Naive B cell (primary cell): ENCODE measurements at places on chromosomes 3 and 15.

DNA sequence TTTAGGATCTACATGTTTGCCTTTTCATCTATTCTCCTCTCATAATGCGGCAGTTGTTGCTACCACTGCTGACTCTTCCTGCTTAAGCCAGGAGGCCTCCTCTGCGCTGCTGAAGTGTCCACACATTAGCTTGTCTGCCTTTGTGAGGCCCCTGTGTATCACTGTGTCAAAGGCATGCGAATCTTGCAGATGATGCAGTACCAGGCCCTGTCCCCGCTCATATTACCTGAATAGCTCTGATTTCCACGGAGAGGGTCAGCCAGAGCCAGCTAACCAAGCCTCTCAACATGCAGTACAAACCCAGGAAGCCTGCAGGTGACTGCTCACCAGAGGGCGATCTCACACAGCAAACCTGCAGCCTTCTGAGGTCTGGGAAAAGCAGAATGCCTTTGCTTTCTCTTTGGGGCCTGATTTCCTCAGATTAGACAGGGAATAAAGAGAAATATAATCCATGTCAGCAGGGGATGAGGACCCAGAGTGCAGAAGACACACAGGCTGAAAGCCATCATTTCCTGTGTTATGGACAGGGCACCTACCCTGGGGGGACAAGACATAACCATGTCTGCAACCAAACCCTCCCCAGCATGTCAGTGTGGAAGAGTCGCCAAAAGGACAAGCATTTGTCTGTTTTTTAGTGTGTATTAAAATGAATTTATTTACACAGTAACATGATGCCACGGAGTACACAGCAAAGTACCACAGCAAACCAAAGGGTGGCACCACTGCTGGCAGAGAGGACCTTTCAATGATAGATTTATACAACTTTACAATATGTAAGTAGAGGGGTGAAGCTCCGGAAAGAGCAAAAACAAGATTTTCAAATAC lies 36.8 kb upstream of the TSPAN3 start:
- no peaks in the 10 kb centered on the region for H3K36me3 ChIP-seq
- H3K27ac ChIP-seq: peak overlapping the region; percentile 37
- H3K27me3 ChIP-seq: no peaks in the 10 kb centered on the region
- no peak for DNase-seq
- peaks cover 17% of the 10 kb centered on the region for H3K4me1 ChIP-seq

DNA sequence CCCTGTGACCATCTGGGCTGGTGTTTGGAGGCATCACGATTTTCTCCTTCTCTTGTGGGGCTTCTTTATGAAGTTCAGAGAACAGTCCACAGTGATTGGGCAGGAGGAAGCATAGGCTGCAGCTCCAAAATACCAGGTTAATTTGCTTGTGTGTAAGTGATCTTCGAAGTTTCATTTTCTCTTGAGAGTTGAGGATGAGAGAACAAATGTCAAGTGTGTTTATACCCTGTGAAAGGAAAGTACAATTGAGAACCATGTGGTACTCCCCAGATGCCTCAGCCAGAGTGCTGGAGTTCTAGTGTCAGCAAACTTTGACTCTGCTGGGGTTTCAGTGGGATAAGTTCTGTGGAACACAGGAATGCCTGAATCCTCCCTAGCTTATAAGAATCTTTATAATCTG lies 357.1 kb upstream of the CFAP20DC start:
- no peak for DNase-seq
- no peaks in the 10 kb centered on the region for H3K4me1 ChIP-seq

DNA sequence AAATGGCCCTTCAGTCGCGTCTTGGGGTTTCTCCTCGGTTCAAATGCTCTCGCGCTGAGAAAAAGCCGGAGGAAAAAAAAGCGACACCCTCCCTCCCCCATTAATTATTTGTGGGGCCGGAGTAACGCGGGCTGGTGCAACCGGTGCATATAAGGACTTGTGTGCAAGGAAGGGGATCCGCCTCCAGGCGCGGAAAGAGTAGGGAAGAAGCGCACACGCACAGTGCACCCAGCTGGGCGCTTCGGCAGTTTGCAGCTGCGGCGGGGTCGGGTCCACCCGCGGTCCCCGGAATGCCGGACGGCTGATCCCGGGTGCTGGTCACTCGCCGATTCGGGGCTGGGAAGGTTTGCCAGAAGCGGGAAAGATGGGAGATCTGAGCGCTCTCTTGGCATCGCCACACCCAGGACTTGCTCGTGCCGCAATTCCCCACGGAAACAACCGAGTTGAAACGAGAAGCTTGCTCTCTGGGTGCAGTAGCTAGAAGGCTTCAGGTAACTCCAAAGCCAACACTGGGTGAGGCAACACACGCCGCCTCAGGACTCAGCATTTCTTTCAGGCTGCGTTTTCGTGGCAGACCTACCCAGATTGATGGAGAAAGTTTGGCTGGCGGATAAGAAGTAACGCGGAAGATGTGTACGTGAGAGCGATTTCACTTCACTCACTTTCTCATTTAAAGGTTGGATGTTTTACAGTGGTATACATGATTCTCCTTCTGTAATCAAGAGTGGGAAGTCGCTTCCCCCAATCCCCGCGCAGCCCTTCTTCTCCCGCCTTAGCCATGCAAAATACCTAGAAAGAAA lies 720 bp upstream of the TNIK start:
- peak overlapping the region; percentile 85 for H3K4me3 ChIP-seq
- H3K4me1 ChIP-seq: peaks cover 38% of the 10 kb centered on the region
- H3K36me3 ChIP-seq: no peaks in the 10 kb centered on the region
- peaks cover 11% of the 10 kb centered on the region for H3K27me3 ChIP-seq

DNA sequence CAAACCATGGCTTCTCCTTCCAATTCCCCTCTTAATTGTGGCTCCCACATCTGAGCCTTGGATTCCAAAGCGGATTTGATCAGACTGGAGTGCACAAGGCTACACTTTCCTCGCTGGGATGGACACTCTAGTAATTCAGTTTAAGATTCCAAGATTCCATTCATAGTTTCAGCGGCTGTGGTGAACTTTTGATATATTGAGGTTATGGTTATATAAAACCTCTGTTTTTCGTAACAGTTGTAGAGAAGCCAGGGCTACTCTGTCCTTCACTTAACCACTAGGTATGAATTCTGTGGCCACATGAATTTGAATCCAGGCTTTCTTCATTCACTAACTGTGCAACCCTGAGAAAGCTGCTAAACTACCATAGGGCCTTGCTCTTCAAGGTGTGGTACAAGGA lies 67.9 kb upstream of the KY start:
- peaks cover 9% of the 10 kb centered on the region for H3K27me3 ChIP-seq
- no peak for DNase-seq
- H3K4me3 ChIP-seq: no peak overlapping the region

- H3K27ac ChIP-seq: no peak overlapping the region
- H3K4me3 ChIP-seq: peak overlapping the region; percentile 93
- peaks cover 23% of the 10 kb centered on the region for H3K4me1 ChIP-seq
These were observed 1.8 kb upstream of the CTDSPL start for GRCh38 chr3:37859908-37860199.

GRCh38 chr3:5056111-5056391 lies 66.0 kb upstream of the ARL8B start:
- no peaks in the 10 kb centered on the region for H3K27me3 ChIP-seq
- H3K27ac ChIP-seq: no peak overlapping the region
- no peak overlapping the region for H3K4me3 ChIP-seq
- H3K36me3 ChIP-seq: no peaks in the 10 kb centered on the region

- DNase-seq: no peak
- H3K4me3 ChIP-seq: no peak overlapping the region
- peaks cover 26% of the 10 kb centered on the region for H3K4me1 ChIP-seq
- H3K27ac ChIP-seq: no peak overlapping the region
- no peaks in the 10 kb centered on the region for H3K36me3 ChIP-seq
These were observed 197.3 kb downstream of the OPA1 start for GRCh38 chr3:193790086-193790990.

- peak overlapping the region; percentile 57 for H3K27ac ChIP-seq
- no peaks in the 10 kb centered on the region for H3K4me1 ChIP-seq
- no peak overlapping the region for H3K4me3 ChIP-seq
- no peaks in the 10 kb centered on the region for H3K27me3 ChIP-seq
- DNase-seq: no peak
These were observed 303.0 kb upstream of the TPRG1 start for GRCh38 chr3:188868803-188869202.

GRCh38 chr15:86624261-86625036 lies 544.8 kb downstream of the AGBL1 start:
- no peak for DNase-seq
- no peaks in the 10 kb centered on the region for H3K4me1 ChIP-seq
- H3K27me3 ChIP-seq: peaks cover 14% of the 10 kb centered on the region
- H3K27ac ChIP-seq: no peak overlapping the region
- no peaks in the 10 kb centered on the region for H3K36me3 ChIP-seq

- no peaks in the 10 kb centered on the region for H3K27me3 ChIP-seq
- no peaks in the 10 kb centered on the region for H3K36me3 ChIP-seq
- H3K27ac ChIP-seq: no peak overlapping the region
- no peak overlapping the region for H3K4me3 ChIP-seq
- no peak for DNase-seq
These were observed 238.0 kb upstream of the CTNNB1 start for GRCh38 chr3:40961104-40961857.

DNA sequence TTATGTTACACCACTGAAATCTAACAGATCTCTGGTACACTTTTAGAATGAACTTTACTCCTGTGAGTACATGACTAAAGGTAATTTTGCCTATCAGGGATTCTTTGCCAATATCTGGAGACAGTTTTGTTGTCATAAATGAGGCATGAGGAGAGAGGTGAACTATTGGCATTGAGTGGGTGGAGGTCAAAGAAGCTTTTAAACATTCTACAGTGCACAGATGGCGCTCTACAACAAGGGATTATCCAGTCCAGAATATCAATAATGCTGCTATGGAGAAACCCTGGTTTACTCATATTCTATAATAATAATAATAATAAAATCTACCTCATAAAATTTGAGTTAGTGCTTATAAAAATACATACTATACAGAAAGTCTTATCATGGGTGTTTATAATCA lies 702.3 kb downstream of the SI start:
- no peaks in the 10 kb centered on the region for H3K4me1 ChIP-seq
- H3K27ac ChIP-seq: no peak overlapping the region
- no peak overlapping the region for H3K4me3 ChIP-seq
- no peaks in the 10 kb centered on the region for H3K27me3 ChIP-seq
- DNase-seq: no peak
- H3K36me3 ChIP-seq: no peaks in the 10 kb centered on the region
